ENCODE measurements at places on chromosomes 1 and 21.

- DNase-seq = peak; percentile 74
Measured at GRCh38 chr1:44707959-44708831, 22.8 kb downstream of the RNU5D-1 start.

DNA sequence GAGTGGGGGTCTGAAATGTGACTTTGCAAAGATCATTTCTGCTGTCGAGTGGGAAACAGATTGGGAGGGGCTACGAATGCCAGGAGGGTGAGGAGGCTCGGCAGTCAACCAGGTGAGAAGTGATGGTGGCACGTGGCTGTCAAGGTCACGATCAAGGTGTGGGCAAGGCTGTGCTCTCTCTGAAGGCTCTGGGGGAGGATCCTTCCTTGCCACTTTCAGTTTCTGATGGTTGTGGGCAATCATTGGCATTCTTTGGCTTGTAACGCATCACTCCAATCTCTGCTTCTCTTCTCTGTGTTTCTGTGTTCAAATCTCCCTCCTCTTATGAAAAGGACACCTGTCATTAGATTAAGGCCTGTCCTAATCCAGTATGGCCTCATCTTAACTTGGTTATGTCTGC lies 6.1 kb upstream of the SPSB1 start:
- DNase-seq = no peak

DNA sequence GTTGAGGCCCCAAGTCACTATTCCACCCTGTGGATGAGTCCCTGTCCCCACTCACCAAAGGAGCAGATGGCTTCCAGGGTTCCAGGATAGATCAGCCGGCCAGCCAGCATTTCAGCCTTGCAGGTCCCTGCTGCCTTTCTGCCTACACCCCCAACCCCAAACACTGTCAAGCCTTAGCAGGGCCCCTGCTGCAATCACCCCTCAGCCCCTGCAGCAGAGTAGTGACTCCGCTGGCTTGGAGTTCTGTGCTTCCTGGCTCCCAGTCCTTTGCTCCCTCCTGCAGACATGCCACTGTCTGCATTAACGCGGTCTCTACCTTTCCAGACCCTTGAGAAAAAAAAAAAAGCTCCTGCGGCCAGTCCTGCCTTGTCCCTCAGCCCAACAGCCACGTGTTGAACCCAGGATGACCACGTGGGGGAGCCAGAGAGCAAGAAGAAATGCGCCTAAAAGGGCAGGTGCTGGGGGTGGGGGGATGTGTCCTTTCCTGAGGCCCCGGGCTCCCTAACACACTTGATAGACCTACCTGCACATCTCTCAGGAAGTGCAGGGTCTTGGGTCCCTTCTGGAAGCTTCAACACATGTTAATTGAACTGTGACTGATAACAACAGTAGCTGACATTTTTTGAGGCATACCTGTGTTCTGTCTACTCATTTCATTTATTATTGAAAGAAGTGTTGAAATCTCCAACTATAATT lies 37.4 kb downstream of the RASSF5 start:
- peak; percentile 75 for DNase-seq

GRCh38 chr1:58030456-58030855 lies 516.1 kb downstream of the OMA1 start:
- DNase-seq = no peak

GRCh38 chr1:41977326-41977725 lies 58.6 kb upstream of the HIVEP3 start:
- DNase-seq = no peak

DNA sequence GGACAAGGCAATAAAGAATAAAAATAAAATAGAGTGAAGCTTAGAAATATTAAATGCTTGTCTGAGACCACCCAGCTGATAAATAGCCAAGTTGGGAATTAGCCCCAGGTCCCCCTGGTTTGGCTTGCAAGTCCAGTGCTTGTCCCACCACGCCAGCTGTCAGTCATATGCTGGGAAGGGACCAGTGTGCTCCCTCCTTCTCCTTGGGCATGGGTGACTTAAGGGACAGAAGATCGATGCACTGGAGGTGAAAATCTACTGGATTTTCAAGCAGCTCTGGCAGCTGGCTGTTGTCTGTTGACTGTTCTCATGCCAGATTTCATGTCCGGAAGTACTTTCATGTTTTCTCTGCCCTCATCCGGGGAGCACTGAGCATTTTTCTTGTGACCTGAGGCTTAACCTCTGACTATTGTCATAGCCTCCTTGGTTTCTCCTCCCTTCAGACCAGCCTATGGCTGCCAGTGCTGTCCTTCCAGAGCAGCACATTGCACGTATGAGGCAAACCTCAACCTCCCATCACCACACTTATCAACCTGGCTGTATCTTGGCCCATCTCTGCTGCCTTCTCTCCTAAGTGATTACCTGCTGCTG lies 12.4 kb downstream of the LMOD1 start:
- no peak for DNase-seq

GRCh38 chr1:218715961-218716669 lies 371.0 kb downstream of the TGFB2 start:
- no peak for DNase-seq

GRCh38 chr1:34009340-34009985 lies 145.6 kb downstream of the HMGB4 start:
- no peak for DNase-seq

GRCh38 chr1:203547147-203547546 lies 53.2 kb downstream of the OPTC start:
- no peak for DNase-seq

- no peak for DNase-seq
Measured at GRCh38 chr1:198300451-198300850, 143.7 kb downstream of the NEK7 start.

DNA sequence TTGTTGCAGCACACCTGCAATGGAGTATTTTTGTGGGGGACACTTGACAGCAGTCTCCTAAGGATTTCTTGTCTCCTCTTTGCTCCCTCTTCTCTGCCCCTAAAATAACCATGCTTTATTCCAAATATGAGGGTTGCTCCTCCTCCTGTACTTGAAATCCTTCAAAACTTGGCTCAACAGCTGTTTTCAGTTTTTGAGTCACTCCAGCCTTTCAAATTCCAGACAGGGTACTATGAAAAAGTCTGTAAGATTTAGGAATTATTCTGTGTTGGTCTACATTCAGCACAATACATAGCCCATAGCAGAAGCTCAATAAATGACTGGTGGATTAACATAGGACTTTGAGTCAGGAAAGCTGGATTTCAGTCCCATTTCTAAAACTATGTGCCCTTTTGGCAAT lies 5.5 kb downstream of the AP4B1 start:
- DNase-seq = no peak

- no peak for DNase-seq
Measured at GRCh38 chr1:25110485-25110884, 121.8 kb downstream of the SYF2 start.

DNA sequence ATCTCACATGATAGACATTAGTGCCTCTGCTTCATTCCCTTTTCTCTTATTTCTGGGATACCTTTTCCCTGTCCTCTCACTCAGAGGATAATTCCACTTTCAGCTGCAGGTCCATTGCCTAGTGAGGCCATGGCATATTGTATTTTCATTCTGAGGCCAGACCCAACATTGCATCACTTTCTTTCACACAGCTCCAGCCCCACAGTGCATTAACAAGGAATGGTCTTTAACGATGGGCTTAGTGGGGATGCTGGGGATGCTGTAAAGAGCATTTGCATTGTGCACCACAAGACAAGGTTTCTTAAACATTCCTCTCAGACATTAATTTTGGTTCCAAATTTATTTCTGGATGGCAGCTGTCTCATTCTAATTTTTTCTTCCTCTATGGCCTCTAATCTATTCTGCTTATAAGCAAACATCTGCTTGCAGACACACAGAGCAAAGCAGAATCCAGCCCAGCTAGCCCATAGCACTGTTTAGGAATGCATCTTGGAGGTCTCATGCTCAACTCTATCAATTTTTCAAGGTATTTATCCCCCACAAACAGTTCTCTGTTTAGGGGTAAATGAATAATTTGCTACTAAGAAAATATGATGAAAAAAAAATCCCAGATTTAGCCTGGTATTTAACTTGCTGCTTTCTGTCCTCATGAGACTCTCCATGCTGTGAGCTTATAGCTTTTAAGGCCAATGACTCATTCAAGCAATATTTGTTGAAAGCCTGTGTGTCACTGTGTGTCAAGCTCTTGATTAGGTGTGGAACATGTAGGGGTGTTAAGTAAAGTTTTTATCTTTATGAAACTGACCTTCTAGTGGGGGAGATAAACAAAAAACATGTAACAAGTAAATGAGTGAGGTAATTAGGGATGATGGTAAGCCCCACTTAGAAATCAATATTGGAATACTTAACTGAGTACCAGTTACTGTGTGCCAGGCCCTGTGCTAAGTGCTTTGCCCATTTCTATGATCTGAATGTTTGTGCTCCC lies 44.5 kb upstream of the CCDC190 start:
- no peak for DNase-seq

- peak; percentile 49 for DNase-seq
Measured at GRCh38 chr1:203641503-203641890, 14.9 kb downstream of the ATP2B4 start.

- no peak for DNase-seq
Measured at GRCh38 chr1:117147856-117148588, 26.5 kb upstream of the TRIM45 start.

- no peak for DNase-seq
Measured at GRCh38 chr1:1292851-1293250, 12.6 kb downstream of the SCNN1D start.

GRCh38 chr1:83130886-83131691 lies 867.8 kb downstream of the TTLL7 start:
- DNase-seq = no peak

GRCh38 chr21:45535341-45536081 lies 6.7 kb downstream of the SLC19A1 start:
- DNase-seq = peak; percentile 50

- no peak for DNase-seq
Measured at GRCh38 chr1:11748294-11749202, 12.6 kb downstream of the AGTRAP start.

DNA sequence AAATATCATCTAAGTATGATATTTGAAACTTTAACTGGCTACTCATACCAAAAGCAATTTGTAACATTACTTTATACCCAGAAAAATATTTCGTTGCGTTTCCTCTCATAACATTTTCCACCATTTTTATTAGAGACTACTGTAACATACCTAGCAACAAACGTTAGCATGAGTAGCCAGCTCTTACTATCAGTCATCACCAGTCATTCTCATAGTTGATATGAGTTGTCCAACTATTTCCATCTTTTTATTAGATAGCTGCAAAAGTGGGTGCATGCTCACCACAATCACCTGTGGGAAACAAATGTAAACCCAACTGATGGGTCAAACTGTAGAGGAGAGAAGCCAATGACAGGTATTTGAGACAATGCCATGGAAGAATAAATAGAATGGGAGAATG lies 114.6 kb downstream of the AKT3 start:
- DNase-seq = no peak

DNA sequence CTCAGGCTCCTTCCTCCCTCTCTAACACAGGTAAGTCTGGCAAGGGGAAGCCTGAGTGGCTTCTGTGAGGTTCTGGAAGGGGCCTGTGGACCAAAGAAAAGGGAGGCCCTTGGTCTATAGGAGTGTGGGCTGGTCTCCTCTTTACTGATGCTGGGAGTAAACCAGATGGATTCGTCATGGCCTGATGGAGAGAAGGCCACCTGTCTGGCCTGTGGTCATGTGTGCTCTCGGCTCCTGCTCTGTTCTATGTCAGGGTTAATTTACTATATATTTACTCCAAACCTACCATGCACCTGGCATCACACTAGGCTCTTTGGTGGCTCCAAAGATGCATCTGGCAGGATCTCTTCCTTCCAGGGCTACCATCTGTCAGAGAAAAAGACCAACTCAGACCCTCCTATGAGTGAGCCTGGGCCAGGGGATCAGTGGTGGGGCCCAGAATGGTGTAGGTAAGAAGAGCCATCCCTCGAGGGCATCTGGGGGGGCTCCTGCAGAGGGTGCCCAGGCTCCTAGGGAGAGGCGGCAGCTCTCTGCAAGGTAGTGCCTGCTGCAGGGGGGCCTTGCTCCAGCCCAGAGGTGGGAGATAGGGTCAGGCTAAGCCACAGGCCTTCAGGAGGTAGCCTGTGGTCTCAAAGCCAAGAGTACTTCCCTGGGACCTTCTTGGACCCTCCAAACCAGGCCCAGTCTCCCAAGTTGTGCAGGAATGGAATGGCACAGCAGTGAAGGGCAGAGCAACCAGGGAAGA lies 68.2 kb upstream of the SELENON start:
- no peak for DNase-seq

GRCh38 chr1:61642475-61643232 lies 82.3 kb downstream of the TM2D1 start:
- no peak for DNase-seq

DNA sequence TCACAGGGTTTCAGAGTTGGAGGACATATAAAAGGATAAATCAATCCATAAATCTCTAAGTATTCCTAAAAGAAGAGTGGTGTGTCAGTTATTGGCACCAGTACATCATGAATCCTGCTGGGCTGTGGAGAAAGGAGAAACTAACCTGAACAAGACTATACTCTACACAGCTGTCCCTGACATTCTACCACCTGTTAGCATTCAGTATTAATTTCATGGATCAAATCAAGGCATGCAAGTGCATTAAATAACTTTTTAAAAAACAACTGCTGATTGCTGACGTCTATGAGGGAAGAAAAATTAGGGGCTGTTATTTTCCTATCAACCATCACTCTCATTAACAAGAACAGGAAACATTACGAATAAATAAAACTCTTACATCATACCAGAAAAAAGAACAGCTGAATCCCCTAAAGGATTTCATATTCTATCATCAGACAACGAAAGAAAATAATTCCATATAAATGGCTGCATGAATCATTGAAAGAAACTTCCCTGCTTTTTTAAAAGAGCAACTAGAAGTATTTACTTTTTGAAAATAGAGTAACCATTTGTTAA lies 121.7 kb downstream of the ATF6 start:
- no peak for DNase-seq

- no peak for DNase-seq
Measured at GRCh38 chr1:54342742-54343687, 63.2 kb downstream of the SSBP3 start.

DNA sequence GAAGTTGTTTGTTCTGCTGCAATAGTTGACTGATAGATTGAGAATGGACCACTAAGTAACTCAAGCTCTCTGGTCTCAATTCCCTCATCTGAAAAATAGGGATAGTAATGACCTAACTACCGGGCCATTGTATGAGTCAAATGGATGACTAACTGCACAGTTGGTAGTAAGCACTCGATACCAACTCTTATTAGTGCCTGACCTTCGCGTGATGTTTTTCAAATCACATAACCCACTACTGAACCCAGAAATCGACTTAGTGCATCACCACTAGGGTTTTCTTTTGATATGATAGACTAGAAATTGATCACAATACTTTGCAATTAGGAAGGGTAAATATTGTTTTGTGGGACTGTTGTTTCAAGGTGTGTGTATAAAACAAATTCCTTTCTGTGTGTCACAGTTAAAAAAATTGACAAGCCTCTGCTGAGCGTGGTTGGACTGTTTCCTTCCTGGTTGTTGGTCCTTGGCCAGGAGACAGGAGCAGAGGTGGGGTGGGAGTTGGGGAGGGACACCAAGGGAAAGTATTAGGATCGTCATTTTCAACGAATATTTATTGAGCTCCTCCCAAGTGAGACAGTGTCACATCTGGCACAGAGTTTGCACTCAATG lies 54.0 kb upstream of the LRP8 start:
- no peak for DNase-seq
